ENCODE measurements at places on chromosomes 16 and 17.

GRCh38 chr16:67749436-67750078 lies 30.4 kb upstream of the GFOD2 start:
- DNase-seq = no peak

- no peak for DNase-seq
Observed at GRCh38 chr17:14092808-14093207, 23.5 kb downstream of the COX10 start.

GRCh38 chr16:84088695-84089395 lies 27.9 kb downstream of the MBTPS1 start:
- no peak for DNase-seq

- no peak for DNase-seq
Observed at GRCh38 chr17:7576432-7576937, 3.0 kb upstream of the CD68 start.

DNA sequence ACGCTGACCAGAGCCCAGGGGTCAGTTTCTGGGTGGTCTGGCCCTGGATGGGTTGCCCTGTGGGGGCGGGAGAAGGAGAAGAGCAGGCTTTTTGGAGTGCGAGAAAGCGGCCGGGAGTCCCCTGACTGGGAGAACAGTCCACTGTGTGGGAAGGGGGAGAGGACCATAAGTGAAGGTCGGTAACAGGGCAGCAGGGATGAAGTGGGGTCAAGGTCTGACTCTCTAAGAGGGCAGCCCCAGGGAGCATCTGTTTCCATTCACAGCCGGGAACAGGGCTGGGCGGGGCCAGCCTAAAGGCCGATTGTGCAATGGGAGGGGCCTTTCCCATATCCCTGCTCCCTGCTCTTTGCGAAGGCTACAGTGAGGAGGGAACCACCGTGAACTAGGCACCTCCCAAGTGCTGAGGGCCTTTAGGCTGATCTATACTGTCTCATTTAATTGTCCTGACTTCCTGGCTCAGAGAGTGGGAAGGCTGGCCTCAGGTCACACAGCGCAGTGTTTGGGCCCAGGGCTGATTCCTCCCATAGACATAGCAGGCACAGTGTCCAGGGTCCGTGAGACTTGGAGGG lies 10.4 kb upstream of the WFDC1 start:
- DNase-seq = no peak

- DNase-seq = no peak
Observed at GRCh38 chr16:11372073-11372828, 27.0 kb downstream of the RMI2 start.

Measured in Panc1 (cell line).